Anterior cingulate cortex (tissue), 58 donors: ENCODE measurements at places on chromosomes 12 and 14.

DNA sequence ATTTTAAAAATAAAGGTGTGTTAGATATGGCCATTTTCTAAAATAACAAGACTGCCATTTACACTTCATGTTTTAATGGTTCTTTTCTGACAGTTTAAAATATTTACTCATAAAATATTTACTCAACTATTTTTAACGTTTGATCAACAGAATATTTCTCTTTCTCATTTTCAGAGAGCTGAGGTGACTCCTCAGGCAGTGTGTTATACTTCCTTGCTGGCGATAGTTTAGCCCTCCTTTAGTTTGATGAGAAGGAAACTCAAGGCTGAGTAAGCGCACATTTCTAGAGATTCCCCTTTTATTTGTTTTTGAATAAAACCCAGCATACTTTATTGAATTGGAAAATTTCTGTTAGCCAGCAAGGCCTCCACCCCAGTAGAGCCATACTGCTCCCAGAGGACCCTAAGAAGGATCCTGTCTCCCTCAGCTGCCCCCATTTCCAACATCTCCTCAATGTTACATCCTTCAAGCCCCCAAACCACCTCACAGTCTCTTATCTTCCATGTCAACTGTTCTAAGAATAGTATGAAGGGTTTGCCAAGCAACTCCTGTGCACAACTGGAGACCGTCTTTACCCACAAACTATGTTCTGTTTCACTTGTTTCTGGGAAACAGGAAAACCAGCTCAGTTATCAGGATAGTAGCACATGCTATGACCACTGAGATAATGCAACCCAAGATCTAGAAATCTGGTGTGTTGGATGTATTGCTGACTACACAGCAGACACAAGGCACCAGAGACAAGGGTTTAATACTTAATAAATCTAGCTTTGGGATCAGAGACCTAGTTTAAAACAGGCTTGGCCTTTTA is 129.5 kb downstream of the STXBP6 start:
- no peak for DNase-seq

DNA sequence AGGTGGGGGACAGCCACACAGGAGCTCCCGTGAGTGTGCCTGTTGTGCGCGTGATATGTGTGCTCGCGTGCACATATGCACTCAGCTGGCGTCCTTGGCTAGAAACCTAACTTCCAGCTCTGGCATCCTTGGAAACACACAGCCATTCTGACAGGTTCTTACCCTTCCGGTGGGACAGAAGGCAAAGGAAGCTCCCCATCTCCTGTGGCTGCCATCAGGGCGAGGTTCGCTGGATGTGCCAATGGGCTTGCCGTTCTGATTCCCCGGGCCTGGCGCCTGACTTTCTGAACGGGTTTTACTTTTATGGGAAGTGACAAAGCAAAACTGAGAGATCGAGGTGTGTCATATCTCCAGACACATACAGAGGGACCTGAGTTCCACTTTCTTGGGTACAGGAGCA is 124.7 kb downstream of the PAPOLA start:
- no peak for DNase-seq

DNA sequence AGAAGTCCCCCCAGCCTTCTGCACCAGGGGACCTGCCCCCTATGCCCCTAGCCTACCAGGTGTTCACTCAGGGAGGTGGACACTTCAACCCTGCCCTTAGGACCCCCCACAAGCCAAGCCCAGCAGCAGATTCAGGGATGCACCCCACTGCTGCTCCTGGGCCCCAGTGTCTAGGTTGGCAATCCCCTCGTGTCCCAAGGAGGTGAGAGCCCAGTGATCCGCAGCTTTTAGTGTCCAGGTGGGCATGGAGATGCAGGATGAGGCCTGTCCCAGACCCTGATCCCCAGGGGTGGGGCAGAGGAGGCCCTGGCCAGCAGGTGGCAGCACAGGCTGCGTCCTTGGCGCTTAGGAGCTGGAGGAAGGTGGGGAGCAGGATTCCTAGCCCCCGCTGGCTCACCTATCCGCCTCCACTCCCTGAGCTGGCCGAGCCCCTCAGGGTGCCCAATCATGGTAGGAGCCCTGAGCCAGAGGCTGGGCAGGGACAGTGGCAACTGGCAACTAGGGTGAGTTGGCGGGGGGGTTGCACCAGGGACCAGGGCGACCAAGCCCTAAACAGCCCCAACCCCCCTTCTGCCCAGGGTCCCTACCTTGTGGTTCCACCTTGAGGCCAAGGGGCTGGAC is 4.1 kb downstream of the CKB start:
- peak; percentile 55 for DNase-seq

GRCh38 chr12:68138480-68138879 is 21.1 kb downstream of the IFNG start:
- no peak for DNase-seq

- no peak for DNase-seq
These were observed 5.3 kb downstream of the SLC15A5 start for GRCh38 chr12:16272222-16272621.

- no peak for DNase-seq
These were observed 89.7 kb downstream of the FGD4 start for GRCh38 chr12:32489070-32489469.

DNA sequence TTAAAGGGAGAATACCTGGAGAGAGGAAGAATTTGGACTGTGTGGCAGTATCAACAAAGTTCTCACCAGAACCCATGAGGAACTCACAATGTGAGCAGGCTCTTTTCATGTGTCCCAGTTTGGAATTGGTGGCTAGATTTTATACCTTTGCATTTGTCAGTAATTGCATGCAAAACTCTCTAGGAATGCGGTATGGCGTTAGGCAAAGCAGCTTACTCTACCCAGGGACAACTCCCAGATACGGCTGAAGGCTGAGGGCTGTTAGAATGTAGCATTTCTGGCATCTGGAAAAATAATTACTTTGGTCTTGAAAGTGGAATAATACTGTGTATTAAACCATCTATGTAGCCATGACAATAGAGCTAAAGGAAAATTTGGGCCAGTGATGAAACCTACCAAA is 635.5 kb downstream of the SLC16A7 start:
- DNase-seq = no peak

GRCh38 chr12:57238854-57239554 is 9.5 kb downstream of the SHMT2 start:
- peak; percentile 81 for DNase-seq

- no peak for DNase-seq
These were observed 22.5 kb upstream of the GALNT9 start for GRCh38 chr12:132351751-132352495.
